Central memory CD4-positive, alpha-beta T cell (primary cell): ENCODE measurements at places on chromosomes 16 and 17.
A peak's percentile ranks its signal among the peaks of the same experiment; 100 is the strongest.

- DNase-seq = no peak
Measured at GRCh38 chr17:43877451-43878155, 29.7 kb downstream of the MPP2 start.

DNA sequence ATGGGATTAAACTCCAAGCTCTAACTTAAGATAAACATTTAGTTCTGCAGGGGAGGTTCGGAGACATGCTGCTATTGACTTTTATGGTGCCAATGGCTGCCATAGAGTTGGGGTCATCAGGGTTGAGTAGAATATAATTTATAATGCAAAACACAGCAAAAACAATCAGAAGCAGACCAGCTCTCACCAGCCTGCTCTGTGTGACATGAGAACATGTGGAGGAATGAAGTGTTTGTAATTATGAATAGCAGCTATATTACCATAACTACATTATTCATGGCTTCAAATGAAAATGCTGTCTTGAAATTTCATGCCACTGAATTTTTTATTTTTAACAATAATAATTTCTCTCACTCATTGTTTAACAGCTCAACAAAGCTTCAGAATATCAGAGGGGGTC is 645.6 kb upstream of the CDH8 start:
- DNase-seq = no peak

DNA sequence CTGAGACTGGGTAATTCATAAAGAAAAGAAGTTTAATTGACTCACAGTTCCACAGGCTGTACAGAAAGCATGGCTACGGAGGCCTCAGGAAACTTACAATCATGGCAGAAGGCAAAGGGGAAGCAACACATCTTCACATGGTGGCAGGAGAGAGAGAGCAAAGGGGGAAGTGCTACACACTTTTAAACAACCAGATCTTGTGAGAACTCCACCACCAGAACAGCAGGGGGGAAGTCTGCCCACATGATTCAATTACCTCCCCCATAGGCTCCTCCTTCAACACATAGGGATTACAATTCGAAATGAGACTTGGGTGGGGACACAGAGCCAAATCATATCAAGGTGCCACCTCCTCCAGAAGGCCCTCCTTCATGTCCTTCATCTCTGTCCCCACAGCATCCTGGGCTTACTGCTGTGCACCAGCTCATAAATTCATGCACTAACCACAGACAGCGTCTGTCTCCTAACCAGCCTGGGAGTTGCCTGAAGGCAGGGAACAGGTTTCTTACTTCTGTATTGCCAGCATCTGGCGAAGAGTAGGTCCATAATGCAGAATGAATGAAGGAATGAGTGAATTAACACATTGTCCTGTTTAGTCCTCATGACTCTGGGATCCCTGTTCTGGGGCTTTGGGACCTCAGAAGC is 74.4 kb downstream of the WSB1 start:
- no peak for DNase-seq

DNA sequence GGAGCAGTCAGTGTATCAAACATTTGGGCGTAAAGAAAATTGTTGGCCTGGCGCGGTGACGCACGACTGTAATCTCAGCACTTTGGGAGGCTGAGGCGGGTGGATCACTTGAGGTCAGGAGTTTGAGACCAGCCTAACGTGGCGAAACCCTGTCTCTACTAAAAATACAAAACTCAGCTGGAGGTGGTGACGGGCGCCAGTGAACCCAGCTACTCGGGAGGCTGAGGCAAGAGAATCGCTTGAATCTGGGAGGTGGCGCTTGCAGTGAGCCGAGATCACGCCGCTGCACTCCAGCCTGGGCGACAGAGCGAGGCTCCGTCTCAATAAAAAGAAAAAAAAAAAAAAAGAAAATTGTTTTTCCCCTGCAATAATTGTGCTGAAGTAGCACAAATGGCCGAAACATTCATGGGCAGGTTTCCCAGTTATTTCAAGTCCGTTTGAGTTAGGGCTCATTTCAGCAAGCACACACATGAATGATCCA is 1.4 kb downstream of the GCSH start:
- DNase-seq = no peak

DNA sequence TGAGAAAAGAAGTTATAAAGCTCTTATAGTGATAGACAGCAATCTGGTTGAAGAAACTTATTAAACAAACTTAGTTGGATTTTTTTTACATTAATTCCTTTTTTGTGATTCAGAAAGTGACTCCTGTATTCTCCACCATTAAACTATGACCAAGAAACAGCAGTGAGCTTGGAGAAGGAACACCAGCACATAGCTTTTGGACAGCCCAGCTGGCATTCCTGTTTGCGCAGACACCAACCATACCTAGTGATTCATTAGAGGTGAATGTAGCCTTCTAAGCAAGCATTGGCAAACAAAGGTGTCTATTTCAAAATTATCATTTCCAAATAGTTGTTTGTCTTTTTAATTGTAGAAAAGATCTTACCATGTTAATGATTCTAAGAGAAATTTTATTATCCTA is 94.4 kb downstream of the STXBP4 start:
- DNase-seq = no peak

DNA sequence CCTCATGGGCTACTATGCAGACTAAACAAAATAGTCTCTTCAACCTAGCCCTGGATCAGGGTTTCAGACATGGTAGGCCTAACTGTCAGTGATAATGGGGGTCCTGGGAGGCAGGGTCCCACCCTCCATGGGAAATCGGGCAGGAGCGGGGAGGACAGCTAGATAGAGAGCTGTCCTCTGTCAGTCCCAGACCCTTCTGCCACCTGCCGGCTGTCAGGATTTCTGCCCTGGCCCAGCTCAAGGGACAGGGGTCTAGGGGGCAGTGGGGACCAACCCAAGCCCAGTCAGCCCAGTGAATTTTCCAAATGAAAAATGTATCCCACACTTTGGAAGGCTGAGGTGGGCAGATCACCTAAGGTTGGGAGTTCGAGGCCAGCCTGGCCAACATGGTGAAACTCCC is 5.3 kb downstream of the CA7 start:
- DNase-seq = no peak

DNA sequence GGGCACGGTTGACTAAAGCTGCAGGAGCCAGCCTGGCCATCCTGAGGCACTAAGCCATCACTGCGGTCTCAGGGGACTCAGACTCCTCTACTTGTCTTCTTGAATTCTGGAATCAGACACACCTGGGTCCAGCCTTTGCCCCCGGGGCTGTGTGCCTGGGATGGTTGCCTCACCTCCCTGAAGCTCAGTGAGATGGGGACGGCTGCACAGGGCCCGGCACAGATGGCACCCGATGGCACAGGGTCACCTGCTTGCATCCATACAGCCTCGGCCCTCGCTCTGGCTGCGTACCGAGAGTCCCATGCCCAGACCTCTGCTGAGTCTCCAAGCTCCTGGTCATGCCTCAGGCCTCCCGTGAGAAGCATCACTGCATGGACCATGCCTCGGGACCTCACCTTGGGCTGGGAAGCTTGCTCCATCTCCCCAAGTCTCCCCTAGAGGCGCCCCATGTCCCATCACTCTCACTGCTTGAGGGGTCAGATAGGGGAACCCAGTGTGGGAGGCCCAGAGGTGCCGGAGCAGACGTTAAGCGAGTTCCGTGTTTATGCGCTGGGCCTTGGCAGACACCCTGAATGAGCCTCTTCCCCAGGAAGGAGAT is 316.3 kb downstream of the SEC14L1 start:
- no peak for DNase-seq

DNA sequence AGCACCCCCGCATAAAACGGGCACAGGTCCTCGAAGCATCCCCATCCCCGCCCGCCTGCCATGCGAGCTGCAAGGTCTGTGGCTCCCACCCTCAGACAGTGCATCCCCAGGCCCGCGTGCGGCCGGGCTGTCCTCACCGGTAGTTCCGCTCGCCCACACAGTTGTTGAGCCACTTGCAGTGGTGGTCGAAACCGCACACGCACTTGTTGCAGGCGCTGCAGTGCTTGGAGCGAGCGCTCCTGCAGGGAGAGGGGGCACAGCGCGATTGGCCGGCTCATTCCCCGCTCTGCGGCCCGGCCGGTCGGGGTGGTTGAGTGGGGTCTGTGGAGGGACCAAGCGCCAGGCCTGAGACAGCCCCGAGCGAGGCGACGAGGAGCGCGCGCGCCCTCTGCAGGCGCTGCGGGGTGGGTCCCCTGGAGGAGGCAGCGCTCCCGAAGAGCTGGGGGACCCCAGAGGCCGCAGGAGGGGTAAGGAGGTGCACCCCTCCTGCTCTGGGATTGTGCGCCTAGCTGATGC is 6.0 kb upstream of the TPPP3 start:
- DNase-seq = peak; percentile 14

DNA sequence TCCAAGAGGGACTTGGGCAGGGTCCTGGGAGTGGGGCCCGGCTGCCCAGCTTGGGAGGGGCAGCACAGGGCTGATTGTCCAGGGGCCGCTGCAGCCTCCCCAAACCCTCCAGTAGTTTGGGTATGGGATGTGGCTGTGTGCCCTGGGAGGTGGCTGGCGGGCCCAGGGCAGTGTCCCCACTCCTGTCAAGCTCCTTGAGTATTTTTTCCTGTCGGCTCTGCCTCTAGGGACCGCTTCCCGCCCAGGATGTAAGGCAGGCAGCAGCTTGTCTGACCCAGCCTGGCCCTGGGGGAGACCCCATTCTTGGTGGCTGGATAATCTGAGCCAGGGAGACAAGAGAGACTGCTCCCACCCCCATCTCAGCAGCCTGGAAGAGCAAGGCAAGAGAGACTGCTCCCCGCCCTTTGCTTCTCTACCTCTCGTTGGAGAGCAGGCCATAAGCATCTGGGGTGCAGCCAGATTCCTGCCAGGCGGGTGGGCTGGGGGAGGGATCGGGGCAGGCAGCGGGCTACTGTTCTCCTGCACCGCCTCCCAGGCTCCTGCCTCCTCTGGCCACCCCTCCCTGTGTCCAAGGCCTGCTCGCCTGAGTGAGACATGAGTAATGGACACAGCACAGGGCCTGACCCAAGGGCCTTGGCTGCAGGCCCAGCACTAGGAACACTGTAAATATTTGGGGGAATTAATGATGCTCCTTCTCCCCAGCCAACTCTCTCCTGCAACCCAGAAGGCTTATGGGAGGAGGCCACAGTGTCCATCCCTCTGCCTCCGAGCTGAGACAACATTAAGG is 18.4 kb upstream of the ITGA3 start:
- DNase-seq = no peak

GRCh38 chr16:71348262-71349085 is 10.0 kb upstream of the CALB2 start:
- no peak for DNase-seq

GRCh38 chr17:2283302-2283701 is 20.3 kb downstream of the SMG6 start:
- no peak for DNase-seq

DNA sequence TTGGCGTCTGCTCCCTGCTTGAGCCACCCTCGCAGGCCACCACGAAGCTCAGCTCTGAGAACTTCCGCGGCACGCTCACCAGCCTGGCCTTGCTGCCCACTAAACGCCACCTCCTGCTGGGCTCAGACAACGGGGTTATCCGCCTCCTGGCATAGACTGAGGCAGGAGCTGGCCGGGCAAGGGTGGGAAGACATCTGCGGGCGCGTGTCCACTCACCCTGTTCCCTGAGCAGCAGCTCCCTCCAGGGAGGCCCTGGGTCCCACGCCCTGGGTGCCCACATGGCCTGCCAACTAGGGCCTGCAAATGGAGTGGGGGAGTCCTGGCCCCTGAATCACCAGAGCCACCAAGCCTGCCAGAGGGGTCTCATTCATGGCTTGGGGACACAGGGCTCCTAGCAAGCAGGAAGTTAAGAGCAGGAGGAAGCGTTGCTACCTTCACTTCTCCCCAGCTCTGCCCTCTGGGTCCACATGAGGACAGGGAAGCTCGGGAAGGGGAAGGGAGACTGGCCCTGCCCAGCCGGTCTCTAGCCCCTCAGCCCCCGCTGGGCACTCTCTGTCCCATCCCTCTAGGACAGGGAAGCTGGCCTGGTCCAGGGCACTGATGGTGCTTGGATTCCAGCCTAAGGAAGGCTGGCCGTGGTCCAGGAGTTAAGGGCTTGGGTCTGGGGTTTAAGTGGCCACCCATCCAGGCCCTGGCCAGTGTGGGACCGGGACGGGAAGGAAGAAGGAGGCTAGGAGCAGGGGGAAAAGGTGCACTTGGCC is 5.0 kb upstream of the SERPINF2 start:
- no peak for DNase-seq

DNA sequence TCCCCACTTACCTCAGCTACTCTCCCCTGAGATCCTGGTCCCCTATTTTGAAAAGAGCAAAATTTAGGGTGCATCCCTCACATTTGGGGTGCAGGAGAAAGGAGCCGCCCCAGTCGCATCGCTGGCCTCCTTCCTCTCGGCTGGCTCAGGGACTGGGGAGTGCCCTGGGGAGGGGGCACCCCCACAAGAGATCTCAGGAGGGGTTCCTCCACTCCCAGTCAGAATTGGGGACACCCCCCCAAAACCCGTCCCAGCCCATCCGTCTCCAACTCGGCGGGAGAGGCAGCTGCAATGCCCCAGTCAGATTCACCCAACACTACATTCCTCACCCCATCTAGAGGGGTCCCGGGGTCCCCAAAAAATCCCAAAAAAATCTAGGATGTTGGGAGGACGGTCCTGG is 3.5 kb upstream of the BCL6B start:
- no peak for DNase-seq

- no peak for DNase-seq
Measured at GRCh38 chr16:86428729-86429517, 81.4 kb upstream of the FOXF1 start.

DNA sequence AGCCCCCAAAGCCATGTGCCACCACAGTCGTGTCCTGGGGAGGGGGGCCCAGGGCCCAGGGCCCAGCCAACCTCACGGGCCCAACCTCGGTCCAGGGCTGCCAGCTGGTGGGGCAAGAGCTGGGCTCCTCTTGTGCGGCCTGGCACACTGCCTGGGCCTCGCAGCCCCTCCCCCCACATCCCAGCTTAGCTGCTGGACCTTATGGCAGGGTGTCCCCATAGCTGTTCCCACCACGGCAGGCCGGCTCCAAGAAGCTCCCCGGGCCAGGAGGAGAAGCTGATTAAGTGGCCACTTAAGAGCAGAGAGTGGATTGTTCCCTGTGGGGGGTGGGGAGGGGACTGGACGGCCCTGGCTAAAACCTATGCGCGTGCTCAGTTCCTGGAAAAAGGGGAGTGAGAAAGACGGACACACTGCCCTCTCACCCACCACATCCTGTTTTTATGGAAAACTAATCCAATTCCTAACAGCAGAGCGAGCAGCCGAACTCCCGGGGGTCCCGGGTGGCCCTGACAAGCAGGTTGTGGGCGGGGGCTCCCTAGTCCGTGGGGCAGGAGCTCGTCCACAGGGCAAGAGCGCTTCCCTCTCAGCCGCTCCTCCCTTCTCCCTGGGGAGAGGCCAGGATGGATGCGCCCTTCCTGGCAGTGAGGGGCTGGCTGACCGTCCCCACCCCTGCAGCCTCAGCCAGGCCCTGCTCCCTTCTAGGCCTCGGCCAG is 16.8 kb downstream of the PIEZO1 start:
- DNase-seq = no peak

GRCh38 chr17:74123350-74123749 is 80.1 kb upstream of the RPL38 start:
- no peak for DNase-seq

GRCh38 chr17:81712468-81713003 is 452 bp downstream of the SLC25A10 start:
- no peak for DNase-seq
